Fibroblast of skin of left biceps (primary cell): ENCODE measurements at places on chromosomes 3 and 15.

DNA sequence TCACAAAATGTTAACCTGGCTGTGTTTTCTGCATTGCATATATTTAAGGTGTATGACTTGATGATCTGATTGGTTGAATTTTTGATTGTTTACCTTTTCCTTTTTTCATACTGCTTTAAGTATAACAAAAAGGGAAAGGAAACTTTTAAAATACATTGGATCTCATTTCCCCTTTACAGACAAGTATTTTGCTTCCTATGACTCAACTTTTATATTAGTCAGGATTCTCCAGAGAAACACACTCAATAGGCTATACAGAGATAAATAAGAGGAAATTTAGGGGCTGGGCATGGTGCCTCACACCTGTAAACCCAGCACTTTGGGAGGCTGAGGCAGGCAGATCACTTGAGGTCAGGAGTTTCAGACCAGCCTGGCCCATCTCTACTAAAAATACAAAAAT is 205.8 kb downstream of the TJP1 start:
- no peak for DNase-seq

DNA sequence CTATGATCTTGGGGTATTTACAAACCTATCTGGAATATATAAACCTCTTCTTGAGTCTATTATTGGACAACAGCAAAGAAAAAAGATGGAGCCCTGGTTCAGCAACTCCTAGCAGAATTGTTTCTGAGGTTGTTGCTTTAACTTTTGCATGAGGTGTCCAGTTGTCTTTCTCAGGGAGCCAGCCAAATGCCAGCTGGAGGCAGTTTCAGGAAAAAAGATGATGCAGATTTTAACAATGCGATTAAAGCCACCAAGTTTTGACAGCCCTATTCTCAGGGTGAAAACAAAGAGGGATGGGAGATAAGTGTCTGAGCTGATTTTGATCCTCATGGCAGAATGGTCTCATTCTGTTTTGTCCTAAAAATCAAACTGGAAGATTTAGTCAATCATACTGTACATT is 181.6 kb upstream of the RASGRP1 start:
- no peak for DNase-seq

DNA sequence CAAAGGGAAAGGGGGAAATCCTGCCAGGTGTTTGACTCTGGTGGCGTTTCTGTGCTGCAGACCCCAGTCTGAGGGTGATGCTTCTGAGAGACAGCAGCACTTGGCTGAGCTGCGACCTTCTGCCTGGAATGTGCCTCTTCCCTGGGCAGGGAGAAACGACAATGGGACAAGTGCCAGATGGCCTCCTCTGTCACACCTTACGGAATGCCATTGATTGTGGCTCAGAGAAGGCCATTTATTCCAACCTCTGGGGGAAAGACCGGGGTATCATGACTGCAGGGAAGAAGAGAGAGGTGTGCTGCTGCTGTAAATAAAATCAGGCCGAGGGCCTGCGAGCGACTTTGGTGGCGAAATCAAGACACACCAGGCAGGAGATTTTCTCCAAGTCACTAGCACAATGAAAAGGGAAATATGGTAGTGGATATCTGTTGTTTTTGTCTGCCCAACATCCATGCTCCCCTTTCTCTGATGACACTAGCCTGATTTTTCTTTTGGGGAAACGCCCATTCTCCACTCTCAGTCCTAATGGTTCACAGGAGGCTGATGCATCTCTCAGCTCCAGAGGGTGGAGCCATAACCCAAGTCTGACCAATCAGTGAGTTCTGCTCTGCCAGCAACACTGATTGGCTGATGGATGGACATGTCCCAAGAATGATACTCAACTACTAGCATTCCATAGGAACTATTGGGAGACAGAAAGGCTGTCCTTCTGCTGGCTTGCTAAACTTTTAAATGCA is 336.1 kb downstream of the FOXP1 start:
- DNase-seq, result no peak

DNA sequence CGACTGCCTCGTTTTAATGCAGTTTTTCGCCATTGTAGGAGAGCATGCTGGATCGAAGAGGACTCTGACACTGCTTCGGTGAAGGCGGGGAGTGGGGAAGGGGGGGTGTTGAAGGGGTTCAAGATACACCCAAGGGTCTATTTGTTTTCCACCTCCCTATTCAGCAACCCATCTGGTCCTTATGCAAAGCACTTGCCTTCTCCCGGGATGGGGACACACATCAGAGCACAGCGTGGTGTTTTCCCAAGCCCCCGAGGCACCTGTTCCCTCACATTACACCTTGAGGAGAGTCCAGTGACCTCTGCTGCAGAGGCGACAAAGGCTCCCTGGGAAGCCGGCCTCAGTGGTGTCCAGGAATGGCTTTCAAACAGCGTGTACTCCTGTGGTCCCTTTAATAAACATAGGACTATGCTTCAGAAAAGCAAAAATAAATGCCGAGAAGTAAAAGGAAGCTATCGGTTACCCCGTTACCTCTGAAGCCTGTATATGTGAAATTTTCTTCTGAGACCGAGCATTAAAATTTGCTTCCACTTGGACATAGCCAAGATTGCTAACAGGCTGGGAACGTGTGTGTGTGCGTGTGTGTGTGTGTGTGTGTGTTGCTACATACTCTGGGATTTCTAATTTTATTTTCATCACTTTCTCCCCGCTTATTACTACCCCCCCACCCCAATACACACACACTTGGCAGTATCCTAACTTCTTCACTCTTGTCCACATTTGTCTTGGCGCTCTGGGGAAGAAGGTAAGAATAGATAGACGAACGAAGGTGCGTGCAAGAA is 53.2 kb downstream of the CCDC54 start:
- no peak for DNase-seq

DNA sequence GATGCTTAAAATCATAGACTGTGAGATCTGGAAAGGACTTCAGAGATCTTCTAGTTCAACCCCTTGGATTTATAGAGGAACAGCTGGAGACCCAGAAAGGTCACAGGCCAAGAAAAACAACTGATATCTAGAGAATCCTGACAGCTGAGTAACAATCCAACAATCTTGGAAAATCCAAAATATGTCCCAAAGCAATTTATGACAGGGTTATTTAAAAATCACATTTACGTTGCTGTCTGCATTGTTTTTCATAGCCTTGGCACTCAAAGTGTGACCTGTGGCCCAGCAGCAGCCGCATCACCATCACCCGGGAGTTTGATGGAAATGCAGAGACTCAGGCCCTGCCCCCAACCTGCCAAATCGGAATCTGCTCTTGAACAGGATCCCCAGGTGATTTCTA is 78.8 kb downstream of the FBN1 start:
- no peak for DNase-seq

DNA sequence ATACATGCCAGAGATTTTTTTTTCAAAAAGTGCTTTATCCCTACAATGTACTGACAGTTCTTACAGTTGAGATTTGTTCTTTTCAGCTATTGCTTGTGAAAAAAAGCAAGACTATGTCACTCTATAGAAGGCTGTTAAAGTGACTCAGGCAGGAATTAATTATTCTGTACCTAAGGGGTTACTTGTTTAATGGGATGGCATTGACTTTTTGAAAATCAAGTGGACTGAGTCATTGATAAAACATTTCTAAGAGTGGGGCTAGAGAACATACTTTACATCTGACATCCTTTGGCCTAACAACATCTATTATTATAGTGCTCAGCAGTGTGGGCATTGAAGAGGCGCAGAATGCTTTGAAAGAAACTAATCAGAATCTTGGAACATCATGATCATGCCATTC is 34.3 kb downstream of the INTS14 start:
- DNase-seq, result peak; percentile 16

GRCh38 chr3:139934613-139935015 is 371 bp upstream of the CLSTN2 start:
- DNase-seq, result no peak

- no peak for DNase-seq
Measured at GRCh38 chr15:72609862-72610261, 44.6 kb upstream of the GOLGA6B start.
